ENCODE measurements at places on chromosomes 13 and 19. TPM values are rescaled to one million over a fixed set of nuclear protein-coding genes. Genes with fewer than 3 reads are reported as not detected.

KLF1 gene
- total RNA-seq: not detected

- no peak for DNase-seq
Measured at GRCh38 chr19:46144756-46145155, 3.3 kb upstream of the IGFL2 start.

GRCh38 chr13:46016216-46016615 lies 36.3 kb downstream of the ZC3H13 start:
- no peak for DNase-seq

ZNF709 gene
- total RNA-seq: 2.1 TPM

DNA sequence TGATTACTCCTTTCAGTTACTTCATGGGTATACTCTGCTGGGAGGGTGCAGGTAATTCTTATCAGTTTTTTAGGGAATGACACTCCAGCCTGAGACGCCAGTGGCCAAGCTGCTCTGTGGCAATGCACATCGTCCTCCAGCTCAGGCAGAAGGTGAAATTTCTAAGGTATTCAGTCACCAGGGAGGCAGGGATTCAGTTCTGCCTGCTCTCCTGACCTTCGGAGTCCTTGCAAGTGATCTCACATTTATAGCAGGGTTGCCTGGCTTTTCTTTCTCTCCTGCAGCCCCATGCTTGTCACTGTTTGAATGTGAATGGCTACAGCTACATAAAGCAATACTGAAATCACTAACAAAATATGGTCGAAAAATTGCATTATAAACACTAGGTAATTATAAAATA lies 1447.5 kb downstream of the EFNB2 start:
- no peak for DNase-seq

GRCh38 chr13:73633817-73634460 lies 500.3 kb downstream of the KLF12 start:
- no peak for DNase-seq

DNA sequence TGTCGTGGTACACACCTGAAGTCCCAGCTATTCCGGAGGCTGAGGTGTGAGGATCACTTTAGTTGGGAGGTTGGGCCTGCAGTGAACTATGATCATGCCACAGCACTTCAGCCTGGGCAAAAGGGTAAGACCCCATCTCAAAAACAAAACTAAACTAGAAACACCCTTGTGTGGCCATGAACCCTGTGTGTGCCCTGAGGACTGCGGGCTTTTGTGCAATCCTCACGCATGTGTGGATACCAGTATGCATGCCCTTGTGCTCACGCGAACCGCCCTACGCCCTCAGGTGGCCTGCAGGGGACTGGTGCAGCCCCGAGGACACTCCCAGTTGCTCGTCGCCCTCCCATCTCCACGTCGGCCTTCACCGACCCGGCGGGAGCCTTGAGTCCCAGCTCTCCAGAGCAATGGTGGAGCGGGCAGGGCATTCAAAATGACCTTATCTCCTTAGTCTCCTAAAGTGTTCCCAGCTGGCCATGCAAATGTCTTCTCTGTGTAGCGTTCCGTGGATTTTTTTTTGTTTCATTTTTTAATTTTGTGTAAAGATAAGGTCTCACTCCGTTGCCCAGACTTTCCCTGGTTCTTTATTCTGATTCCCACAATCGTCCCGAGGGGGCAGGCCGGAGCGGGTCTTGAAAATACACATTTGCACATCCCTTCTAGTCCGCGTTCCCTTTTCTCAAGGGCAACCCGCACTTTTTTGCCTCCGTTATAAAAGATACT lies 868 bp upstream of the EGLN2 start:
- peak; percentile 84 for DNase-seq

GRCh38 chr13:43285933-43286597 lies 262.7 kb downstream of the DNAJC15 start:
- no peak for DNase-seq

- DNase-seq: peak; percentile 74
Measured at GRCh38 chr19:1690699-1691307, 38.4 kb upstream of the TCF3 start.

DNA sequence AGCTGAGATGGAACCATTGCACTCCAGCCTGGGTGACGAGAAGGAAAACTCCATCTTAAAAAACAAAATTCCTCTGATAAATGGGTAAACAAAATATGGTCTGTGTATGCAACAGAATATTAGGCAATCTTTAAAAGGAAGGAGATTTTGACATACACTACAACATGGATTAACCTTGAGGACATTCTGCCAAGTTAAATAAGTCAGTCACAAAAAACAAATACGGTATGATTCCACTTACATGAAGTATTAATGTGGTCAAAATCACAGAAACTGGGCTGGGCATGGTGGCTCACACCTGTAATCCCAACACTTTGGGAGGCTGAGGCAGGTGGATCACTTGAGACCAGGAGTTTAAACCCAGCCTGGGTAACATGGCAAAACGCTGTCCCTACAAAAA lies 3.0 kb upstream of the ZNF444 start:
- DNase-seq: no peak

MEDAG gene
- total RNA-seq: 4.7 TPM

TMEM221 gene
- total RNA-seq: not detected

GRCh38 chr19:34556488-34556887 lies 74.9 kb downstream of the WTIP start:
- no peak for DNase-seq

DNA sequence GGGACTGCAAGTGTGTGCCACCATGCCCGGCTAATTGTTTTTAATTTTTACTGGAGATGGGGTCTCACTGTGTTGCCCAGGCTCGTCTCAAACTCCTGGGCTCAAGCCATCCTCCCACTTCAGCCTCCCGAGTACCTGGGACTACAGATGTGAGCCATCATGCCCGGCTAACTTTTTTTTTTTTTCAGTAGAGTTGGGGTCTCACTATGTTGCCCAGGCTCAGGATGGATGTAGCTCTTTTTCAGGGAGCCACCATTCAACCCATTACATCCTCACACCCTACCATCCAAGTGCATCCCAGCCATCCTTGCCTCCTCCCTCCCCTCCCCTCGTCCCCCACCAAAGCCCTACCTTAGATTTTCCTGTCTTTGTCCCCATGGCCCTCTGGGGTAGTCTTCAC lies 14.9 kb downstream of the CELF5 start:
- no peak for DNase-seq

FLT3LG gene
- total RNA-seq: 4.7 TPM

GRCh38 chr13:80196756-80197155 lies 144.2 kb downstream of the SPRY2 start:
- DNase-seq: no peak

DNA sequence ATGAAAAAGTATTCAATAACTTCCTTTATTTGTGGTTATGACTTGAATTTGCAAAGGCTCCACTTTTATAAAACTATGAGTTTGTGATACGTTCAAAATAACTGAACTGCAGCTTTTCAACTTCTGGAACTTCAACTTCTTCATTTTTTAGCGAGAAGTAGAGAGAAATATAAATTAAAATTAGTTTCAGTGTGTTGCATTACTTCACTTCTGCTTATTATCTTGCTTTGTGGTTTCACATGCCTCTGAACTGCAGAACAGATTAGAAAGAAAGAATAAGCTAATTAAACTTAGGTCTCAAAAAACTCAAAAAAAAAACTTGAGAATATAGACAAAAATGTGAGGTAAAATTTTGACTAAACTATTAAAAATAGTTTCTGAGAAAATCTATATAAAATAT lies 1073.4 kb downstream of the PCDH17 start:
- no peak for DNase-seq

LRG1 gene
- total RNA-seq: 0.73 TPM

AMER2 gene
- total RNA-seq: not detected

- no peak for DNase-seq
Measured at GRCh38 chr19:4503132-4503824, 15.0 kb downstream of the PLIN4 start.

- DNase-seq: no peak
Measured at GRCh38 chr13:95182570-95183265, 118.5 kb downstream of the ABCC4 start.

DNA sequence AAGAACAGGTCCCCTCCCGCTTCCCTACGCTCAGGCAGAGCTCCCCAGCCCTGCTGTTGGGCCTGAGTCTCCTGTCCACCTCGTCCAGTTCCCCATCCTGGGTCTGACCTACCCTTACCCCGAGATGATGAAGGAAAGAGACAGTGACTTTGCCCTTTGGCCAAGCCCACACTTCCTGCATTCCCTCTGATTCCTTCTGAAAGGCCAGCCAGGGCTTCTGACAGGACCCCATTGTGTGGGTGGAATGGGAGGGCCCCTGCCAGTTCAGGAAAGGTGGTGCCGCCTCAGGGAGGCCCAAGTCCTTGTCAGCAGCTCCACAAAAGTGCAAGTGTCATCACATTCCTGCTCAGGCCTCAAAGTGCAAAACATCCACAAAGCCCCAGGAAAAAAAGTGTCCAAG lies 177.8 kb downstream of the PAN3 start:
- no peak for DNase-seq
